ENCODE measurements at places on chromosomes 4 and X. TPM values are rescaled to one million over a fixed set of nuclear protein-coding genes. Genes with fewer than 3 reads are reported as not detected.

Gene NKX6-1
- total RNA-seq = 0.63 TPM

Gene FGFBP2
- not detected for total RNA-seq

DNA sequence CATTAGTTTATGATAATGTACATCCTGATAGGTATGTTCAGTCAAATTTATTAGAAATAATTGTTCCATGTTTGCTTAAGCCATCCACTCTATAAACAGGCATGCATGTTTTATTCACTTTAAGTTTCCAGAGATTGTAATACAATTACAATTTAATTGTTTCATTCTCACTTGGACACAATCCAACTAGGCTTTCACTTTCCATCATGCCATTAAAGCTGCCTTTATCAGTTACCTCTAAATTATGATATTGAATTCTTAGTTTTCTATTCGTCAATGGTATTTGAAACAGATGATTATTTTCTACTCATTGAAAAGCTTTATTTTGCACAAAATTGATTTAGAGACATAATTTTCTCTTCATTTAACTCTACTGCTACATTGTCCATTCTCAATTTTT lies 1196.3 kb downstream of the RAPGEF2 start:
- DNase-seq = no peak

DNA sequence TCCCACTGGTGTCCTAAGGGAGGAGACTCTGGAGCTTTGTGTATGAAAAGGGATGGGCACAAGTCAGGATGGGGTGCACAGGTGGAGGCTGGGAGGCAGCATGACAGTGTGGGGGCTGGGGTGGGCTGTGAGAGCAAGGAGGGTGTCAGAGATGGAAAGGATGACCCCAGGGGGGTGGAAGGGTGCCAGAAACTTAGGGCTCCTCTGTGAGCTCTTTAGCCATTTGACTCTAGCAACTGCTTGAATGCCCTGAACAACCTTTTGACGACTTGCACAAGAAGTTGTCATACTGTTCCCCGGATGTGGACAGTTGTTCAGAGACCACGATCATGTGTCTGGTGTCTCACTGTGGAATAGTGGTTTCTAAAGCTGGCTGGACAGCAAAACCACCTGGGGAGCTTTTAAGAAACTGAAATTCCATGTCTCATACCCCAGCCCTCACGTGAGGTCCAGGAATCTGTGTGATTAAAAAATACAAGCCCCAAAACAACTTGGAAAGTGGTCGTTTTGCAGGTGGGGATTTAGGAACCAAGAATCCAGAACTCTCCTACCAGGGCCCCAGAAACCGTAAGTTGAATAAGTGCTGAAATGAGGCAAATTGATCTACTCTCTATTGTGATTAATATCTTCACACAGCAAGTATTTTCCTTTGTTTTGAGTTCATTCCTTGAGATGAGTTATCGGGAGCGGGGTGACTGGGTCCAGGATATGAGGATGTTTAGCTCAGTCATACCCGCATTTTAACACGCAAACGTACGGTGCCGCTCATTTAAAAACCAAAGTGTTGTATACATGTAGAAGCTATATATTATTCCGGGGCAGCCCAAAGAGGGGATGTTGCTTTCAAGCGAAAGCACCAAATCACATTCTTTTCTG lies 3.4 kb downstream of the RHOH start:
- DNase-seq = no peak

DNA sequence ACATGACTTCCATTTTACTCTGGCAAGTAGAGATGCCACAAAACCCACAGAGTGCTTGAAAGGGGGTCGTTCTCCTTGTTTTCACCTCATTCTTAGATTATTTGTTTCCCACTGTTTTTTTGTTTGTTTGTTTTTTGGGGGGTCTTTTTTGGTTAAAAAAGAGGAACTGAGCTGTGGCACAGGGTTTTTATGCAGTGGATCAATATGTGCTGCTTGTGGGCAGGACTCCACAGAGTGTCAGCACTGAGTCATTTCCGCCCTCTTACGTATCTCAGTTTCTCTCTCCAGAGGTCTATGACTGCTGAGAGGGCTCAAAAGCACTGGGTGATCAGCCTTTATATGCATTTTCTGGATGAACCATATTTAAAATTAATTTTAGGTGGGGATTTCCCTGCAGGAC lies 268.1 kb upstream of the GRID2 start:
- no peak for DNase-seq
